Brain microvascular endothelial cell (primary cell): ENCODE measurements at places on chromosomes 7 and 10.

GRCh38 chr10:65270969-65271368 lies 1654.9 kb upstream of the LRRTM3 start:
- DNase-seq: no peak

DNA sequence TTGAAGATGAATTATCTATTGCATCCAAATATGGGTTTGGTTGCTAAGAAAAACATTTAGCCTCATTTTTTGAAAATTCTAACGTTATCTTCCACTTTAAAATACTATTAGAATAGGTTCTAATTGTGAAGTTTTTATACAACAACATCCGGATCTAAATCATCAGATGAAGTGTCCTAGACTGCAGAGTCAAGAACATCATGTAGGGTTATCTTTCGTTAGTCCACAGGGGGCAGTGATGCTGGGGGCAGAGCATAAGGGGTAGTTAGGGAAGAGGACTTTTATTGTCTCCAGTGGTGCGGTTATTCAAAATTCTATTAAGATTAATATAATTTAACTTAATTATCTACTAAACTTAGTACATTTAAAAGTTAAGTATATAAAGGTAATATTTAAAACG lies 990.6 kb upstream of the PHF14 start:
- DNase-seq: no peak

DNA sequence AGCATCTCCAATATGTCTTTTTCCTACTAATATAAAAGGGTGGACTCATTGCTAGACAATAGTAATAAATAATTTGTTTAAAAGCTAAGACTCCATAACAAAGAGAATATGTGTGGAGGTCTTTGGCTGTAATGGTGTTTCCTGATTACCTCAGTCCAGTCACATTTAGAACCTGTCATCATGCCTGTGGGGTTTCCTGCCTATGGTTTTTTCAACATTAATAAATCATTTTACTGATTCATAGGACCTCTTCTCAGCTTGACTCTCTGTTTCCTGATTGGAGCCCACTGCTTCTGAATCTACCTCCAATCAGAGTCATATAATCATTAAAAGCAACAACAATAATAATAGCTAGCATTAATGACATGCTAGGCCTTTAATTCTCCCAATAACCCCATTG lies 52.4 kb upstream of the GNAI1 start:
- DNase-seq: no peak

DNA sequence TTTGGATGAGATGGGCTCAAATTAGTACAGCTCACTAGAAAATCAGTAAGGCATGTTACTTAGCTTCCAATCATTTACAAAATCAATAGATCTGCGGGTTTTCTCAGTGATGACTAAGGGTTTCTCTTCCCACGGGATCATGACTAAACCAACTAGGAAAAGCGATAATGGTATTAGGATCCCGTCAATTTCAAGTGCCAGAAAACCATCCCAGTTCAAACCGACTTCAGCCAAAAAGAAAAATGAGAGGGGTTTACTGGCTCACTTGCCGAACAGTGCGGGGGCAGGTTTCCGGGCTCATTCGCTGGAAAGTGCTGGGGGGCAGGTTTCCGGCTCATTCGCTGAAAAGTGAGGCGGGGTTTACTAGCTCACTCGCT lies 62.1 kb upstream of the LYZL2 start:
- no peak for DNase-seq

DNA sequence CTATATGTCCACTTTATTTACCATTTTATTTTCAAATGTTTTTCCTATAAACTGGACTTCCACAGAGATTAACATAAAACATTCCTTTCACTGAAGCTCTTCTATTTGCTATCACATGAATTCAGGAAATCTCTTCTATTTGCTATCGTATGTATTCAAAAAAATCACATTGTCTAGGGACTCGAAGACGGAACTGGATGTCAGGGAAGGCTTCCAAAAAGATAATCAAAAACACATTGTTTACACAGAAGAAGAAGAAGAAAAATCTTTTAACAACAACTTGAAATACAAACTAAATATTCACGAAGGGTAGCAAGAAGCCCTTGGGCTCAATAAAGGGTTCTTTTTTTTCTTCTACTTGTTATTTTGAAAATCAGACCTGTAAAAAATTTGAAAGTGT lies 426.1 kb upstream of the LRRN3 start:
- no peak for DNase-seq

- no peak for DNase-seq
Observed at GRCh38 chr7:29500719-29501118, 62.9 kb upstream of the PRR15 start.

GRCh38 chr10:126264102-126265018 lies 123.9 kb downstream of the ADAM12 start:
- no peak for DNase-seq

GRCh38 chr10:110843031-110843430 lies 28.7 kb upstream of the PDCD4 start:
- no peak for DNase-seq

GRCh38 chr7:39453743-39454355 lies 112.4 kb upstream of the YAE1 start:
- peak; percentile 65 for DNase-seq

- DNase-seq: no peak
Observed at GRCh38 chr10:81008726-81009125, 471.0 kb downstream of the SH2D4B start.

- DNase-seq: no peak
Observed at GRCh38 chr7:75630549-75630948, 108.2 kb downstream of the HIP1 start.

- DNase-seq: no peak
Observed at GRCh38 chr10:70607936-70608335, 5.4 kb upstream of the PRF1 start.

- no peak for DNase-seq
Observed at GRCh38 chr10:6912424-6912823, 332.3 kb upstream of the PRKCQ start.
